ENCODE measurements at places on chromosomes 11 and 22. TPM values are rescaled to one million over a fixed set of nuclear protein-coding genes. Genes with fewer than 3 reads are reported as not detected.
A peak's percentile ranks its signal among the peaks of the same experiment; 100 is the strongest.

- H3K36me3 ChIP-seq: no peaks in the 10 kb centered on the region
- H3K4me1 ChIP-seq: no peaks in the 10 kb centered on the region
- peaks cover 3% of the 10 kb centered on the region for H3K27me3 ChIP-seq
Observed at GRCh38 chr11:127369356-127369755, 368.8 kb upstream of the KIRREL3 start.

- H3K4me1 ChIP-seq: no peaks in the 10 kb centered on the region
- DNase-seq: no peak
- no peak overlapping the region for H3K27ac ChIP-seq
- no peaks in the 10 kb centered on the region for H3K36me3 ChIP-seq
Observed at GRCh38 chr11:22273781-22274180, 64.4 kb upstream of the SLC17A6 start.

GRCh38 chr11:65066315-65066714, 8.0 kb upstream of the NAALADL1 start:
- no peak overlapping the region for H3K27ac ChIP-seq
- no peak overlapping the region for H3K4me3 ChIP-seq
- no peaks in the 10 kb centered on the region for H3K4me1 ChIP-seq
- H3K36me3 ChIP-seq: no peaks in the 10 kb centered on the region
- DNase-seq: no peak

SLC29A2 gene
- total RNA-seq: 38.7 TPM

DNA sequence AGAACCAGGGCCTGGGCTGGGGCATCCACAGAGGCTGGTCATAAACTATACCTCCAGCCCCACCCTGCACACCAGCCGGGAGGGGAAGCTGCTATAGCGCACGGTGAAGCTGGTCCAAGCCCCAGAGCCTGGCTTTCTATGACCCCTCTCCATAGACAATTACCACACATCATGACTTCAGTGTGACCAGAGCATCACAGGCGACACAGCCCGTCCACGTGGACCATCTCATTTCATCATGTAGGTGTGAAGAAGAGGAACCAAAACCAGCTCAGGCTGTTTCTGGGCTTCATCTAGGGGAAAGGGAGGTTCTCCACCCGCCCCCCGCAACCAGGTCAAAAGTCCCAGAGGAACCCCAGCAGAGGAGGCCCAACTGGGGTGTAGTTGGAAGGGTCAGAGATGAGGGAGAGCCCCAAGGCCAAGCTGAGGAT, 3.0 kb downstream of the CXCR5 start:
- no peaks in the 10 kb centered on the region for H3K36me3 ChIP-seq
- no peak for DNase-seq
- no peak overlapping the region for H3K4me3 ChIP-seq
- no peak overlapping the region for H3K27ac ChIP-seq
- H3K4me1 ChIP-seq: peaks cover 15% of the 10 kb centered on the region

CD248 gene
- 4.8 TPM for total RNA-seq

DNA sequence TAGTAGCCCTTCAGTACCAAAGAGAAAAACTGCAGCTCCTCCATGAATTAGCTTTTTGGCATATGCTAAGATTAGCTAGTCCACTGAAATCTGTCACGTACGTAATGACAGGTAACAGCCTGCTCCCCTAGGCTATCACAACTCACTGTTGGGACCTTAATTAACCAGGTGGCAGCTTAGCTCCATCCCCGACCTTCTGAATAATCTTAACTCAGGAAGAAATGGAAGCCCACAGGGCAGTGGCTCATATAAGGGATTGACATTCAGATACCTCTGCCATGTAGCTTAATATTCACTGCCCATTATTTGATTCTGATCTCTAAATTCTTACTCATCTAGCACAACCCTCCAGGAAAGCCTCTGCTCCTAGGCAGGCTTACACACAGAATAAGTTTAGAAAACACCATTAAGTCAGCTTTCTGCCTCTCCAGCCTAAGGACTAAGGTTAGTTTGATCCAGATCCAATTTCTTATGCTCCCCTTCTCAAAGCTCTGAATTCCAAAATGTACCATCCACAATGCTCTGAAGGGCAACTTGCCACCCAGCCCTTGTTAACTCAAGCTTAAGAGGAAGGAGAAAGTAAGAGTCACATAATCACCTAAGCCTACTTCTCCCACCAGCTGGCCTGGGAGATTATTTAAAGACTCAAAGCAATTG, 5.0 kb downstream of the HSPA8 start:
- no peak overlapping the region for H3K27ac ChIP-seq
- peaks cover 47% of the 10 kb centered on the region for H3K36me3 ChIP-seq
- peaks cover 3% of the 10 kb centered on the region for H3K27me3 ChIP-seq
- H3K4me3 ChIP-seq: peak overlapping the region; percentile 100
- H3K4me1 ChIP-seq: peaks cover 64% of the 10 kb centered on the region
- no peak for DNase-seq

DNA sequence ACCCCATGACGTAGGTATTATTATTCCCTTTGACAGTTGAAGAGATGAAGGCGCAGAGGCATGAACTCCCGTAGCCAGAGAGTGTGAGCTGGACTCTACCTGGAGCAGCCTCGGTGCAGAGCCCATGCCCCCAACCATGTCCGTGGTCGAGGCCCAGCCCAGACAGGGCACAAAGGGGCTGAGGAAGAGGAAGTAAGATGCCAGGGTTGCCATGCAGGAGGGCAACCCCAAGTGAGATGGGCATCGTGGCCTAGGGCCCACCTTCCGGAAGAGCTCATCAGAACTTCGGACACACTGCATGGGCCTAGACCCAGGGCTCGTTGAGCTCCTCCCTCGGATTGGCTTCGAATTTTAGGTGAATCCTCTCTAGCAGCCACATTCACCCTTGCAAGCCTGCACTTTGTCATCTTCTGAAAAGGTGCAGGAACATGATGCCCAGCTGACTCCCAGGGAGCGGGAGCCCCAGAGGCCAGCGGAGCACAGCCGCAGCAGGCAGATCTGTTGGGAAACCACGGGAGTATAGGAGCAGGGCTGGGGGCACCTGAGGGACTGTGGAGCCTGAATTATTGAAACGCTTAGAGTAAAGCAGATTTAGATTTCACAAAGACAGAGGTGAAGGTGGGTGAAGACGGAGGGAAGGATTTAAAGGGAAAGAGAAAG, 29.0 kb upstream of the JAM3 start:
- peaks cover 45% of the 10 kb centered on the region for H3K27me3 ChIP-seq
- no peaks in the 10 kb centered on the region for H3K36me3 ChIP-seq
- no peak overlapping the region for H3K27ac ChIP-seq
- peaks cover 48% of the 10 kb centered on the region for H3K4me1 ChIP-seq

- no peak overlapping the region for H3K4me3 ChIP-seq
- peaks cover 31% of the 10 kb centered on the region for H3K27me3 ChIP-seq
- DNase-seq: no peak
- no peaks in the 10 kb centered on the region for H3K36me3 ChIP-seq
- H3K27ac ChIP-seq: no peak overlapping the region
Observed at GRCh38 chr11:45091563-45092403, 54.7 kb upstream of the PRDM11 start.

DNA sequence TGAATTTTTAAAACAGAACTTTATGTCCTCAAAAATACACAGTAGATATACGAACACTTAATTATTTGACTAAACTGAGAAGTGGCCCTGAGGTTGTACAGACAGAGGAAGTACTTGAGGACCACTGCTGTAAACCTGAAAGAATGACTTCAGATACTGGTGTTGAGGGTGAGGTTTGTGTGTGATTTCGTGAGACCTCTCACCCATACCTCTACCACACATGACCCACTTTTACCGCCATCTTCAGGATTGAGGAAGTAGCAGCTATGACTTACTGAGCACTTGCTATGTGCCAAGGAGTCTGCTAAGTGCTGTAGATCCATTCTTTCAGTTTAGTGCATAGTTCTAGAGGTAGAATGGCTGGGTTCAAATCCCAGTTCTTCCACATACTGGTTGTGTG, 21.9 kb downstream of the MMP13 start:
- H3K27me3 ChIP-seq: peaks cover 4% of the 10 kb centered on the region
- no peaks in the 10 kb centered on the region for H3K4me1 ChIP-seq
- H3K4me3 ChIP-seq: no peak overlapping the region
- no peak for DNase-seq
- no peak overlapping the region for H3K27ac ChIP-seq

GRCh38 chr11:76657187-76658170, 13.1 kb downstream of the LRRC32 start:
- H3K27ac ChIP-seq: no peak overlapping the region
- H3K36me3 ChIP-seq: no peaks in the 10 kb centered on the region
- H3K27me3 ChIP-seq: no peaks in the 10 kb centered on the region
- no peak for DNase-seq

HEPN1 gene
- not detected for total RNA-seq

DNA sequence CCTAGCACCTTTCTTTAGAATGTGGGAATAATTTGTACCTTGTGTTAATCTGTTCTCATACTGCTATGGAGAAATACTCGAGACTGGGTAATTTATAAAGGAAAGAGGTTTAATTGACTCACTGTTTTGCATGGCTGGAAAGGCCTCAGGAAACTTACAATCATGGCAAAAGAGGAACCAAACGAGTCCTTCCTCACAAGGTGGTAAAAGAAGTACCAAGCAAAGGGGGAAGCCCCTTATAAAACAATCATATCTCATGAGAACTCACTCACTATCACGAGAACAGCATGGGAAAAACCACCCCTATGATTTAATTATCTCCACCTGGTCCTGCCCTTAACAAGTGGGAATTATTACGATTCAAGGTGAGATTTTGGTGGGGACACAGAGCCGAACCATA, 127.1 kb upstream of the ANO3 start:
- H3K4me1 ChIP-seq: no peaks in the 10 kb centered on the region
- no peak for DNase-seq
- H3K27me3 ChIP-seq: no peaks in the 10 kb centered on the region
- H3K4me3 ChIP-seq: no peak overlapping the region
- no peaks in the 10 kb centered on the region for H3K36me3 ChIP-seq
- H3K27ac ChIP-seq: no peak overlapping the region

KDM4E gene
- not detected for total RNA-seq

GRCh38 chr22:25762147-25762546, 20.2 kb downstream of the MYO18B start:
- DNase-seq: no peak
- peaks cover 5% of the 10 kb centered on the region for H3K36me3 ChIP-seq

DNA sequence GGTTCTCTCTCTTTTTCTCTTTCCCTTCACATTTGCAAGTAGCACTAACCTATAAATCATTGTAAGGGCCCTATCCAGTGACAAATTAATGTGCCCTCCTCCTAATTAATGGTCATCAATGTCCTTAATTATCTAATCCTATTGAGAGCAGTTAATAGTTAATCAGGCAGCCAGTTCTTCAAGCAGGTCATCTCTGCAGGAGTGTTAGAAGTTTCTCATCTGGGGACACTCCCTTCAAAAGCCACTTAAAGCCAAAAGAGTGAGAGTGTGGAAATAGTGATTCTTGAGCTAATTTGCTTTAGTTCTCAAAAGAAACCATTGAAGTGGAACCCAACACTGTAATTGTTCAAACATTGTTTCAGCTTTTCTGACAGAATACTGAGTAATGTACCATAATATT, 141.6 kb downstream of the ELP4 start:
- H3K36me3 ChIP-seq: no peaks in the 10 kb centered on the region
- no peak overlapping the region for H3K27ac ChIP-seq
- H3K4me1 ChIP-seq: peaks cover 7% of the 10 kb centered on the region
- DNase-seq: no peak

MEI1 gene
- total RNA-seq: 0.16 TPM

ABCC8 gene
- 6.1 TPM for total RNA-seq

- no peaks in the 10 kb centered on the region for H3K4me1 ChIP-seq
- DNase-seq: no peak
- no peak overlapping the region for H3K27ac ChIP-seq
- no peak overlapping the region for H3K4me3 ChIP-seq
- peaks cover 21% of the 10 kb centered on the region for H3K27me3 ChIP-seq
- H3K36me3 ChIP-seq: no peaks in the 10 kb centered on the region
Observed at GRCh38 chr11:119155733-119156492, 7.1 kb downstream of the ABCG4 start.

NCR3LG1 gene
- total RNA-seq: 18.8 TPM

- H3K4me3 ChIP-seq: no peak overlapping the region
- H3K36me3 ChIP-seq: no peaks in the 10 kb centered on the region
- no peaks in the 10 kb centered on the region for H3K27me3 ChIP-seq
- H3K27ac ChIP-seq: peak overlapping the region; percentile 40
- no peak for DNase-seq
Observed at GRCh38 chr22:17945888-17946648, 78.3 kb downstream of the MICAL3 start.

CADM1 gene
- 121 TPM for total RNA-seq

DNA sequence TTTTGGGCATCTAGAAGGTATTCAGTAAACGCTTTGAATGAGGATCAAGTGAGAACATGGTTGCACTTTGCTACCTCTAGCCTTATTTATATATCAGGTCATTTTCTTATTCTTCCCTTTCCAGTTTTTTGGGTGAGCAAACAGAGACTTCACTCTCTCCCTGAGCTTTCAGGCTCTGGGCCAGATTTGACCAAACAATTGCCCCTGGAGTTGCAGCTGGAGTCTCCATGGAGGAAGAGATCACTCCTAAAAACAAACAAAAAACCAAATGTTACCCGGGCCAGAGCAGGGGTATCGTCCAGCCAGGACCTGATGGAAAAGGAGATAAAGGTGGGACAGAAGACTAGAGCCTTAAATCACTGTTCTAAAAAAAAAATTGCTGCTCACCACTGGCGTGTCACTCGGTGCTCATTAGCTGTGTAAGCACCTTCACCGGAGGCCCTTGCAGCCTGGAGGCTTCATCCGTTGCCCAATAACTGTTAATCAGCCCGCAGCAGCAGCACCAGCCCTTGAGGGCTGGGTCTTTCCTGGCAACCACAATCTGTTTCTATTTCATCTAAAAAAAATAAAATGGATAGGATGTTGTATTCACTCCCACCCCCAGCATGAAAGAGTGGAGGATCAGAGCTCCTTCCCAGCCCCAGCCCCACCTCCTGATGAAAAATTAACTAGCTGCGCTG, 125.0 kb downstream of the PKNOX2 start:
- no peak overlapping the region for H3K27ac ChIP-seq
- DNase-seq: no peak
- no peak overlapping the region for H3K4me3 ChIP-seq
- peaks cover 31% of the 10 kb centered on the region for H3K4me1 ChIP-seq

- H3K4me1 ChIP-seq: peaks cover 9% of the 10 kb centered on the region
- H3K27ac ChIP-seq: no peak overlapping the region
- H3K27me3 ChIP-seq: no peaks in the 10 kb centered on the region
Observed at GRCh38 chr11:92885600-92885999, 83.9 kb upstream of the MTNR1B start.

- H3K4me3 ChIP-seq: no peak overlapping the region
- H3K36me3 ChIP-seq: peaks cover 2% of the 10 kb centered on the region
- peaks cover 42% of the 10 kb centered on the region for H3K27me3 ChIP-seq
- no peak overlapping the region for H3K27ac ChIP-seq
Observed at GRCh38 chr11:18853086-18853720, 61.6 kb upstream of the PTPN5 start.

Data from neural crest cell (in vitro differentiated cells).